ENCODE measurements at places on chromosomes 2 and 18.

DNA sequence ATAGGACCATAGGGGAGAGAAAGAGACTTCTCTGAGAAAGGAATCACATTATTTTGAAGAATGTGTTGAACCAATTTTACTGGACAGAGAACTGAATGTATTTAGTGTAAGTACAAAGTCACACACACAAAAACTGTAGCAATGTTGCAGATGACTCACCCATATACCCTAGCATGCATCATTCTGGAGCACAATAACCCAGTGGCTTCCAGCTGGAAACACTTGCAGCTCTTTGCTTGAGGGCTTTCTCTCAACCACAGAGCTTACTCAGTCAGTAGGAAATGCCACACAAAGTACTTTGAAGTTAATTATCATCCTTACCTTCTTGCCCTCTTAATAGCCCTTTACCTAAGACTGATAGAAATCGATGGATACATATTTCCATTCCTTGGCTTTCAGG is 760.0 kb upstream of the FSHR start:
- no peak for DNase-seq

GRCh38 chr2:167987558-167987957 is 259.8 kb downstream of the STK39 start:
- DNase-seq, result no peak

- DNase-seq, result no peak
These were observed at the start of gene CYP27A1 for GRCh38 chr2:218781691-218782527. Gene CYP27A1, plus strand, starts transcription at chr2:218782147. Its CDS starts 36 bp downstream, at chr2:218782183.

DNA sequence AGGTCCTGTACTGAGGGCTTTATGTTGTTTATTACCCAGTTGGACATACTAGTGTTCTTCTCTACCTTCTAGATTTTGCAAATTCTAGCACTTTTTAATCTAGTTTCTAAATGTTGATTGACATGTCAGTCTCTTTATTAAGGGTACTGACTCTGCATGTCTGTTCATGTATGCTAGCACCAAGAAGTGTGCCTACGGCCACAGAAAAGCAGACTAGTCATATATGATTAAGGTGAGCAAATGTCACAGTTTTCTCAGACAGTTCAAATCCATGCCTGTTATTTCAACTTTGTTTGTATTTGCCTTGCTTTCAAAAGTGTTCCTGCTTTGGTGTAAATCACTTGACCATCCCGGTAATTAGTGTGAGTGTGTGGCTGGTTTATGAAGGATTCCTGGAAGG is 145.0 kb upstream of the DSEL start:
- DNase-seq, result no peak

DNA sequence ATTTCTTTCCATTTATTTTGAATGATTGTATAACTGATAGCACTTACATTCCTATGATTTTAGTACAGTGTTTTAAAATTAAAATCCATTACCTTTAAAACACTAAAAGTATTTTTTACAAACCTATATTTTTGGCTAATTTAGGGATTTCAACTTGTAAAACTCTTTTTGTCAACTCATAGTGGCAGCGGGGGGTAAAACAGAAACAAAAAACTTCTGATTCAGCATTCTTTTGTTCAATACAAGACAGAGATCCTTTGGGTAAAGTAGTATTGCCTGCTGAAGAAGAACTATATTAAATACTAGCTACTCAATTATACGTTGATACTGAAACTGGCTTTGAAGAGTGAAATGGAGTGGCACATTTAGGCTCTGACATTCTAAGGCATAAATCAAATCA is 437.4 kb upstream of the CDH19 start:
- no peak for DNase-seq

GRCh38 chr2:237700512-237701032 is 73.2 kb downstream of the LRRFIP1 start:
- DNase-seq, result peak; percentile 94

- DNase-seq, result peak; percentile 9
These were observed 874 bp downstream of the CLIP4 start for GRCh38 chr2:29115797-29116781.

- no peak for DNase-seq
These were observed 201.5 kb upstream of the ZSWIM2 start for GRCh38 chr2:187050409-187050998.

DNA sequence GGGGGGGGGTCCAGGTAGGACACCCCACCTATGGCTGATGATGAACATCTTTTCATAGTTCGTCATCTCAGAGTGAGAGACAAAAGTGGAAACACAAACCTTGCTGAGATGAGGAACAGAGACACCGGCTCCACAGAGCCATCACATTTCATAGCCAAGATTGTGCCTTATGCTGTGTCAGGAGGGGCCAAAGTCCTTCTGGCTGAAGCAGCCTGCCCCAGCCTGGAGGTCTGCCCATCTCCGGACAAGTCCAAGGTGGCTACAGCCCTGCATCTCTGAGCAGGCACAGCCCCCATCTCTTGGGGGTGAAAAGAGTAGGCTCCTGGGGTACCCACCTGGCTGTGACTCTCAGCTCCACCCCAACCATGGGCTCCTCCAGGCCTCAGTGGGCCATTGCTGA is 70.3 kb downstream of the ZBTB7C start:
- no peak for DNase-seq

- DNase-seq, result no peak
These were observed 61.5 kb downstream of the AGAP1 start for GRCh38 chr2:235555371-235555770.

GRCh38 chr2:108403494-108403893 is 25.7 kb downstream of the SULT1C4 start:
- DNase-seq, result no peak

DNA sequence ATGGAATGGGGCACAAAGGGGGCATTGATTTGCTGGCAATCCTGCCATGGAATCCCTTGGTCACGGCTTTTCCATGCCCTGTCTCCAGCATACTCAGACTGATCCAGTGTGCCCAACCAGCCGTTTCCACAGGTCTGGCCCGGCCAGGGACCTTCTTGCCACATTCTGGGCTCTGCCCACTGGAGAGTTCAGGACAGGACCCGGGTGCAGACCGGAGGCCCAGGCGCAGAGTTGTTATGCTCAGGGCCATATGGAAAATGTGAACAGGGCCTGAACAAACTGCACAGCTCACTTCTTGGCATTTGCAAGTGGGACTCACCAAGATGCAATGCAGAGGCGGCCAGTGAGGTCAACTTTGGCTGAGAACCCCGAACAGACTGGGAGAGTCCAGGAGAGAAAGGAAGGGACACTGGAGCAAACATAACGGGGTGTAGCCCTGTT is 15.6 kb upstream of the ASAP2 start:
- no peak for DNase-seq

DNA sequence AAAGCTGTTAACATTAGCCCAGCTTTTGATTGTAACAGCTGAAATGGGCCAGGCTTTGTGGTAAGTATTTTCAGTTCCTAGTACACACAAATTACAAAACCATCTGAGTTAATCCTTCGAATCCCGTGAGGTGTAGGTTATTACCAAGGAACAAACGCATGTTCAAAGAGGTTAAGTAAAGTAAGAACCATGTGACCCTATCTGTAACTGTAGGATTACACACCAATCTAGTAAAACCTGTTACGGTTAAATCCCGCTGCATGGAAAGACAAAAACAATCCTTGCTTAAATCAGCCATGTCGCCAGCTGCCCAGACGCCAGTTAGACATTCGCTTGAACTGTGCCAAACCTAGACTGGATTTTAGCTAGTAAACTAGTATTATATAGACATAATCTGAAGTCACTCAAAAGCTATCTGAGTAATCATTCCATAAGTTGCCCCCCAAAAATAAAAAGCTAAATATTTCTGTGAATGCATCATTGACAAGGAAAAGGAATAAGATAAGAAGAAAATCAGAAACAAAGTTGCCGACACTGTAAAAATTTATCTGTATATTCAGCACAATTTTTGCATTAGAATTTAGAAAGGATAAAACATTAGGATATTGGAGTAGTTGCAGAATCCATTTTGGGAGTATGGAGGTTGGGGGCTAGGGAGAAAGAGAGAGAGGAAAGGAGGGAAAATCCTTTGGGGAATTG is 638.0 kb downstream of the CNTNAP5 start:
- DNase-seq, result no peak

- no peak for DNase-seq
These were observed 143.3 kb downstream of the ESCO1 start for GRCh38 chr18:21457179-21457535.
